Left lobe of liver (tissue), 2 donors: ENCODE measurements at places on chromosomes 6 and 20. TPM values are rescaled to one million over a fixed set of nuclear protein-coding genes. Genes with fewer than 3 reads are reported as not detected.

- no peak for DNase-seq
Measured at GRCh38 chr6:47170617-47170947, 128.4 kb upstream of the ADGRF1 start.

- DNase-seq, result no peak
Measured at GRCh38 chr20:5510446-5510845, 193.7 kb upstream of the PROKR2 start.

DNA sequence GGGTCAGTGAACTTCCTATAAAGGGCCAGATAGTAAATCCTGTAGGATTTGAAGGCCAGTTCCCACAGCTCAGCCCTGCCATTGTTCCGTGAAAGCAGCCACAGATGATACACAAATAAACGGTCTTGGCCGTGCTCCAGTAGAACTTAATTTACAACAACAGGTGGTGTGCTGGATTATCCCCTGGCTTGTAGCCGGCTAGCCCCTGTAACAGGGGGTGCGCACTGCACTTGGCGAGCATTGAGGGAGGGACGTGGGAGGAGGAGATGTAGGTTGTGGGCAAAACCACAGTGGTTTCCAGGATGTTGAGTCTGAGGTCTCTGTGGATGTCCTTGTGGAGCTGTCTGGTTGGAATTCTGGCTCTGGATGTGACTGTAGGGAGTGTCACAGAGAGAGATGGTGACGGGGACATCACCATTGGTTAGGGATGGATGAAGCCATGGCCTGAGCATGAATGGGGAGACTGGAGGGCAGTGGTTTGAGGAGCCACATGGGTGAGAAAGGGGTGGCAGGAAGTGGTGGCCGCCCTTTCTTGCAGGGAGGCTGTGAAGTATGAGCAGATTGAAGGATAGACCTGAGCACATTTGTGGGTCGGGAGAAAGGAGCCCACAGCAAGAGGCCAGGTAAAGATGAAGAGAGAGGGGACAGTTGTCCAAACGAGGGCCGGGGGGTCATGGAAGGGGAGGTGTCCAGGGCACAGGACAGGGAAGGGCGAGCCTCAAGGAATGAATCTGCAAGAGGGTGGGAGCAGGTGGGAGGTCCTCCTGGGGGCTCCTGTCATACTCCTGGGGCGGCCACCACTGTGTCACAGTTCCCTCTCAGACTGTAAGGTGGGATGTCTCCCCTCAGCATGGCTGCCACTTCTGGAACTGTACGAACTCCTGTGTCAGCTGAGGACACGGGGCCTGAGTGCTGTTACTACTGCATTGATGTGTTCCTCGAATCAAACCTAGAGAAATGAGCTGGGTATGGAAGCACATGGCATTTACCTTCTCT lies 53.6 kb downstream of the CDH26 start:
- no peak for DNase-seq

- no peak for DNase-seq
Measured at GRCh38 chr20:760751-761417, 7.4 kb downstream of the SLC52A3 start.

- DNase-seq, result no peak
Measured at GRCh38 chr6:87710090-87710489, 8.1 kb upstream of the AKIRIN2 start.

DNA sequence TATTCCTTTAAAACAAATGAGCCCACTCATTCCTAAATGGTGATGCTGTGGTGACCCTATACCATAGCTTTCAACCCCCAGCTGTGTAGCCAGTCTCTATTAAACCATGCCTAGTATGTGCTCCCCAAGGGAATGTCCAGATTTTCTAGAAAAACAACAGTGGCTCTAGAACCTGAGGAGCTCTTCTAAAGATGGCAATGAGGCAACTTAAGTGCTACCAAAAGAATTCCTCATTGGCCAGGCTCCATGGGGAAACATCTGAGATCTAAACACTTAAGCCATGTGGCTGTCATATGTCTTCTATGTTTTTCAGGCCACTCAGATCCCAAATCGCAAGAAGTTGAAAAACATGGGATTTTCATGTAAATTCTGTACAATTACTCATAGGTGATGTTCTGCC lies 191.0 kb downstream of the TPBG start:
- no peak for DNase-seq

- DNase-seq, result no peak
Measured at GRCh38 chr6:76677017-76677416, 604.6 kb upstream of the IMPG1 start.

DNA sequence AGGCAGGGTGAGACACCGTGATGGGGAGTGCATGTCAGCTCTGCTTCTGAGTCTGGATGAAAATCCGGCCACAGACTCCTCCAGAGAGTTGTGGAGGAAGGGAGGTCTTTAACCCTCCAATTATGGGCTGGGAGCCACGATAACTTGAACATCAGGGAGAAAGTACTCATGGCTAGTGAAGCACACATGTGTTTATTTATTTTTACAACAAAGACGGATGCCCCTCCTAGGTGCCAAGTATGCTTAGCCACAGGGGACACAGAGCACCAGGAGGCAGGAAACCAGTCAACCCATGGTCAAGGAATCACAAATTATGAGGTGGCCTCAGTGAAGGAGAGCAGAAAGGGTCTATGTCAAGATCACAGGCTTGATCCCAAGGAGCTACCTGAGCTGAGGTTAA lies 54.1 kb downstream of the ZNF217 start:
- DNase-seq, result no peak

Gene EFCAB8
- total RNA-seq, result 0.15 TPM

Gene WFDC2
- total RNA-seq, result 3.7 TPM

Gene LAMA5
- 112 TPM for total RNA-seq
